Stimulated activated CD4-positive, alpha-beta T cell treated with anti-CD3 and anti-CD28 coated beads, Interleukin-2, amount 100 ng/mL, for 48 hours (primary cell): ENCODE measurements at places on chromosomes 5 and 9.

- no peak for DNase-seq
Measured at GRCh38 chr9:69391946-69392345, 66.9 kb downstream of the ENTREP1 start.

GRCh38 chr9:103714992-103715391, 379.1 kb upstream of the SMC2 start:
- DNase-seq, result no peak

DNA sequence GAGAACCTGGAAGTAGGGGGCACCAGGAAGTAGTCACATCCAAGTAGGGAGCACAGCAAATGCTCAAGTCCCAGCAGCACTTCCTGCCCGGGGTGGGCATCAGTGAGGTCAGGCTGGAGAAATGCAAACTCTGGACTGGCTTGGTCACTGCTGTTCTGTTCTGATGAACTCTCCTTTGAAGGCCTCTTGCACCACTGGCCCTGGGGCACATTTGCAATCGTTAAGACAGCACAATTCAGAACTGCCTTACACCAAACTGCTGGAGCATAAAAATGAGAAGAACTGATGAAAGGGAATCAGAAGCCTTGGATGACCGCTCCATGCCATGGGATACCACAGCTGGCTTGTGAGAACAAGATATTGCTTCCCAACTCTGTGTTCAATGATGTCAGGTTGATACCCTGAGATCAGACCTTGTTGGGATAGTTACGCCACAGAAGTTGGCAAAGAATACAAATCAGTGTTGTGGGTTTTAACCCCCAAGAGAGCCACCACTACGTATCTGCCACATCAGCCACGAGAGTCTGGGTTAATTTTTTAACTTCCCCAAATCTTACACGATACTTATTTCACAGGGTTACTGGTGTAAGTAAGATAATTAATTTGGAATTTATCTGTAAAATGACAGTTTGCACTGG, 42.3 kb upstream of the ZSWIM6 start:
- DNase-seq, result no peak

GRCh38 chr5:94815313-94816039, 197.0 kb downstream of the SLF1 start:
- no peak for DNase-seq

GRCh38 chr5:168953351-168953750, 347.6 kb downstream of the SLIT3 start:
- no peak for DNase-seq

GRCh38 chr5:52956014-52956413, 33.1 kb upstream of the ITGA2 start:
- no peak for DNase-seq

DNA sequence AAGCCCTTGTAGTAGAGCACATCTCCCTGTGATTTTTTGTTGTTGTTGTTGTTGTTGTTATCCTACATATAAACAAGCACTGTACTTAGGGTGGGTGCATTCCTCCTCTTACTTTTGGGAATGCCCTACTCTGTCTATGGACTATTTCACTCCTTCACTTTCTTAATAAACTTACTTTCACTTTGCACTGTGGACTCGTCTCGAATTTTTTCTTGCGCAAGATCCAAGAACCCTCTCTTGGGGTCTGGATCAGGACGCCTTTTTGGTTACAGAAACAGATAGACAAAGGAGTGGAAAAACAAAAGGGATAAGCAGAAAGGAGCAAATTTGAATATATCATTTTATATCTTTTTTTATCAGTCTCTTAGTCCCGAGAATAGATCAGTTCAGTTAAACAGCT, 14.4 kb upstream of the PAIP1 start:
- no peak for DNase-seq
